Activated CD8-positive, alpha-beta T cell treated with anti-CD3 and anti-CD28 coated beads for 36 hours (primary cell): ENCODE measurements at places on chromosomes 5 and 9. TPM values are rescaled to one million over a fixed set of nuclear protein-coding genes. Genes with fewer than 3 reads are reported as not detected.

PDE8B gene
- 0.47 TPM for total RNA-seq

- no peak for DNase-seq
- no peaks in the 10 kb centered on the region for H3K36me3 ChIP-seq
- H3K27ac ChIP-seq = no peak overlapping the region
- H3K4me1 ChIP-seq = peaks cover 19% of the 10 kb centered on the region
- H3K4me3 ChIP-seq = no peak overlapping the region
Measured at GRCh38 chr9:110123341-110124095, 84.4 kb downstream of the C9orf152 start.

- no peak overlapping the region for H3K4me3 ChIP-seq
- H3K4me1 ChIP-seq = peaks cover 16% of the 10 kb centered on the region
- H3K36me3 ChIP-seq = peaks cover 4% of the 10 kb centered on the region
- no peak overlapping the region for H3K27ac ChIP-seq
Measured at GRCh38 chr5:91307048-91307447, 76.1 kb downstream of the ARRDC3 start.

DNA sequence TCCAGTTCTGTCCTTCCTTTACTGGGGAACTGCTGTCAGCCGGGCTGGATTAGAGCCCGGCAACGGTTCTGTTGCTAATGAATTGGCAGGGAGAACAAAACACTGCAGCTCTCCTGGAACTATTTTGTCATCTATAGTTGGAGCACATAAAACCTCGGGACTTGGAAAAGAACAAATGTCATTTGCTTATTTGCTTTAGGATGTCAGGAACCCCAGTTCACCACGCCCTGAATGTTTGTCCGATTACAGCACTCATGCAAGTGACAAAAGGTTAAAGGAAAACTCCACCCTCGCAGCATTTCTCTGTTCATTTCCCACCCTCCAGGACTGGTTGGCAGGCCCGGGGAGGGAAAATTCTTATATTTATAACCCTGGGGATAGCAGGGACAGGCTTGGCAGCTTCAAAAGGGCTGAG is 66.4 kb upstream of the PLPP1 start:
- peaks cover 41% of the 10 kb centered on the region for H3K4me1 ChIP-seq
- H3K4me3 ChIP-seq = peak overlapping the region; percentile 6
- no peaks in the 10 kb centered on the region for H3K36me3 ChIP-seq
- no peaks in the 10 kb centered on the region for H3K27me3 ChIP-seq
- peak overlapping the region; percentile 47 for H3K27ac ChIP-seq
- DNase-seq = no peak

GRCh38 chr9:91182429-91183225 is 179.1 kb downstream of the AUH start:
- H3K4me3 ChIP-seq = no peak overlapping the region
- no peak overlapping the region for H3K27ac ChIP-seq
- no peaks in the 10 kb centered on the region for H3K27me3 ChIP-seq
- H3K4me1 ChIP-seq = peaks cover 36% of the 10 kb centered on the region
- no peak for DNase-seq
- H3K36me3 ChIP-seq = peaks cover 3% of the 10 kb centered on the region
